Cardiac septum (tissue), 1 donor: ENCODE measurements at places on chromosomes 11 and 22. TPM values are rescaled to one million over a fixed set of nuclear protein-coding genes. Genes with fewer than 3 reads are reported as not detected.

Gene PLAAT4
- 6.9 TPM for total RNA-seq

Gene TSPAN18
- total RNA-seq, result 153 TPM

Gene HPX
- total RNA-seq, result 0.27 TPM

Gene OR51B2
- not detected for total RNA-seq

Gene LMF2
- 28.7 TPM for total RNA-seq

Gene DNAJB7
- total RNA-seq, result not detected

Gene TRAPPC4
- 42.4 TPM for total RNA-seq

Gene PIH1D2
- total RNA-seq, result 2.0 TPM

Gene PHETA2
- 4.5 TPM for total RNA-seq

Gene ANO1
- total RNA-seq, result 18.4 TPM

Gene RBM14
- total RNA-seq, result 35.2 TPM

Gene CNGA4
- not detected for total RNA-seq

Gene MS4A15
- total RNA-seq, result not detected

Gene CRY2
- 49.6 TPM for total RNA-seq

Gene TEX54
- total RNA-seq, result not detected

Gene SLC17A6
- total RNA-seq, result not detected

Gene KLHL35
- 0.75 TPM for total RNA-seq

Gene NXPE2
- total RNA-seq, result 0.22 TPM

Gene PATE2
- not detected for total RNA-seq

Gene SCGB2A2
- not detected for total RNA-seq

Gene KAT5
- total RNA-seq, result 49.2 TPM

Gene POTEH
- not detected for total RNA-seq

Gene RASSF10
- 0.08 TPM for total RNA-seq

Gene MUC5AC
- total RNA-seq, result not detected

Gene TM7SF2
- total RNA-seq, result 50.1 TPM
